ENCODE measurements at places on chromosomes 5 and 9. TPM values are rescaled to one million over a fixed set of nuclear protein-coding genes. Genes with fewer than 3 reads are reported as not detected.

DNA sequence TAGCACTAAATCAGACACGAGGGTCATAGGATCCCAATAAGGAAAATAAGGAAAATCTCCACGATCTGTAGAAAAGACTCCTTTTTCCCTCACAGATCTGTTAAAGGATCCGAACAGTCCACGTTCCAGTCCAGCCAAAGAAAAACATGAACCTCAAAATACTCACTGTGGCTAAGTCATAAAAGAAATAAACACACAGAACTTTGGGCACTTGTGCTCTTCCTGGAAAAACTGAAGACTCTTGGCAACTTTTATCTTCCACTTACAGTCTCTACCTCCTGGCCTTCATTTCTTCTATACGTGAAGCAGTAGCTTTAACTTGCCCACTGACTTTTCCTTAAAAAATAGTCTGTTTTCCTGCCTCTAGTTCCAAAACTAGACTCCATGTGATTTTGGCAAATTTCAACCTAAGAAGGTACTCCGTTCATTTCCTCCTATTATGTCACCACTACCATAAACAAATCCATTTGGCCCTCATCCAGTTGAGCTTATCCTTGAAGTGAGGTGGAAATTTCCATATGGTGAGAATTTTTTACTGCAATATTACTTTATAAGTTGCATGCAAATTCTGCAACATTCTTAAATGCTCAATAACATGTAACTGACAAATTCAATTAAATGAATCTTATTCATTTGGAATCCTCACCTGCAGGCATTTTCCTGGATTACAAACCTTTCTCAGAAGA is 5.3 kb upstream of the LHFPL2 start:
- DNase-seq = no peak

- no peak for DNase-seq
These were observed 27.2 kb downstream of the SCAMP1 start for GRCh38 chr5:78387468-78388153.

DNA sequence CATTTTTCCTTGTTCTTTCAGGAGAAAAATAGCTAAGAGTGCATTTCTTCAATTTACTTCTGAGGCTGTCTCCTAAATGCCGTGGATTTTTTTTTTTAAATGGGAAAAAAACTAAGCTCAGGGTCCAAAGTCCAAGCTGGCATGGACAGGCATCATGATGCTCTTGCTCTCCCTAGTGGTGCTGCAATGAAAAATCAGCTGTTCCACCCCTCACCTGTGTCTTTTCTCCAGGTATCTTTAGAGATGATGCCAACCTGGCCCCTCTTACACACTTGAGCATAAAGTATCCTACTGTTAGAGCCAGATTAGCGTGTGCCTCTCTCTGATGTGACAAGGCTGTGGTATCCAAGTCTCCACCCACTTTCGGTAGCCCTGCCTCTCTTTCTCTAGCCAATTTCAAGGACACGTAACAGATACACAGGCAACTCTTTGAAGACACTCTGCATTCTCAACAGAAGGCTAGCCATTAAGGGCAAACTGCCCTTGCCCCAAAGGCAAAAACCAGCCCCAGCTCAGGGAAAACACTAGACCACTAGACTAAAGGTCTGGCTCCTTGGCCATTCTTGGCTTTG is 208.8 kb downstream of the SAXO1 start:
- DNase-seq = peak; percentile 39

DNA sequence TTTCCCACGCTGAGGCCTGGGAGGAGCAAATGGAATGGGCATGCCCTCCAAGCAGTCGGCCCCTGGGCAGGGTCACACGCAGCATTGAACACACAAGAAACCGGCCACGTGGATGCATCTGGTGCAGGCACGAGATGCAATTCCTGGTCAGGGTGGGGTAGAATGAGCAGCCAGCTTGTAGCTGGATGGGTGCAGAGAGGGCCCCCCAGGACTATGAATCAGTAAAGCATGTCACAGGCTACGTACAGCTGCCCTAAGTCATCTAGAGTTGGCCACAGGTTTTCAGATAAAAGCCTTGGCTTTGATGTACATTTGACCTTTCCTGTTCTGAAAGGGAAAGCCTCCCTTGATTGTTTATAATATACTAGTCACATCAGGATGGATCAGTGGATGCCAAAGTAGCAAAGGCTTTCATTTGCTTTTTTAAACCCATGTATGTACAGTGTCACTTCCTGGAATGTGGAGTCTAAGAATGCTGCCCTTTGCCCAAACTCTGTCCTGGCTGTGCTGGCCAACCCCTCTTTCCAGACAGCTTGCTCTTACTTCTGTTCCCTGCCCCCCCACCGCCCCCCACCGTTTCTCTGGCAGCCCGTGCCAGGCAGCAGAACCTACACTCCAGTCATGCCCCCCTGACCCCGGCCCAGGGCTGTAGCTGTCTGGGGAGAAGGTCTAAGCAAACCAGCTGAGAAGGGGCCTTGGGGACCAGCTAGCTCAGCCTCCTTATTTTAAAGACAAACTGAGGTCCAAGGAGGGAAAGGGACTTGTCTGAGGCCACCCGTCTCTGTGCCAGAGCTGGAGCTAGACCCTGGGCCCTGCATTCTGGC is 169.2 kb downstream of the HSPA4 start:
- peak; percentile 11 for DNase-seq

DNA sequence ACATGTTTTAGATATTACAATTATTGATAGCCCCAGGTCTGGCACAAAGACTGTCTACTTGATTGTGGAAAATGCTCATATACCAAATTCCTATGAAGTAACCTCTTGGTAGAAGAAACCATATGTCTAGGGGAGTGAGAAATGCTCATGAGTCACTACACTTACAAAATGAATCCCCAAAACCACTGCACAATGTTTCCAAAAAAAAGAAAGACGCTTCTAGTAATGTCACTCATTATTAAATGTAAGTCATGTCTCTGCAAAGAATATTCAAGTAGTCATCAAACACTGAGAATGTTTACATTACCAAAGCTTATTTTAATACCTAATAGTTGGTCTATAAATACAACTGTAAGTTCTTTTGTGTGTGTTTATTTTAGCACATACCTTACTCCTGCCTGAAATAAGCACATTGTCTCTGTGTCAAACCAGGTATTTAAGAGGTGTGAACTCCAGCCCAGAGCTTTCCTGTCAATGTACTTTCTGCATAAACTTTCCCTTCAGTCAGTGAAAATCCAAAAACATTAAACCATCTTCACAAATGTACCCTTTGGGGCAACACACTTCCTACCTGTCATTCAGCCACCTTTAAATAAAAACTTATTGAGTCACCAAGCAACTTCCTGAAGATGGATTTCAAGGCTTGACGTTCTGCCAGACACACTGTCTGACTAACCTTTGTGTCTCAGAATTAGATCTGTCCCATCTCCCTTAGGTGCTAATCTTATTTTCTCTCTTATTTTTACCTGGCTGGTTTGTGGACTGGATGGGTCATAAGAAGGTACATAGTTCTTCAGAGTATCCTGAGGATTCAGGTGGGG is 194.0 kb downstream of the NFIB start:
- peak; percentile 8 for DNase-seq

Gene NME5
- total RNA-seq = 0.29 TPM

Gene ELOVL7
- not detected for total RNA-seq
